ENCODE measurements at places on chromosomes 4 and X. TPM values are rescaled to one million over a fixed set of nuclear protein-coding genes. Genes with fewer than 3 reads are reported as not detected.

DNA sequence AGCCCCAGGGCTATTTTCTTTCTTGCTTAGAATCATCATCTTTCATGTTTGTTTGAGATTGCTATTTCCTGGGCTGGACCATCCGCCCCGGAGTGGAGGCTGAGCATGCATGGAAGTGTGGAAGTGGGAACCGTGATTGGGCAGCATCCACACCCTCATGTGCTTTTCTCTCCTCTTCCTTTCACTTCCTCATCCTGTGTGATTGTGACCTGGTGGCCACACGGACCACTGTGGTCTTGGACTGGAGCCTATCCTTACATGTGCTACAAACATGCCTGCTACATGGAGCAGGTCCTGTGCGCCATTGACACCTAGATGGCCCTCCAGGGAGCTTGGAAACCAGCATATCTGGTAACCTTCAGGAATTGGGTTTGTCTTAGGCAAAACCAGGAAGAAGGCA, 175.9 kb upstream of the LCORL start:
- H3K27me3 ChIP-seq = no peaks in the 10 kb centered on the region
- no peak for DNase-seq
- no peaks in the 10 kb centered on the region for H3K36me3 ChIP-seq
- no peak overlapping the region for H3K4me3 ChIP-seq
- no peak overlapping the region for H3K27ac ChIP-seq

DNA sequence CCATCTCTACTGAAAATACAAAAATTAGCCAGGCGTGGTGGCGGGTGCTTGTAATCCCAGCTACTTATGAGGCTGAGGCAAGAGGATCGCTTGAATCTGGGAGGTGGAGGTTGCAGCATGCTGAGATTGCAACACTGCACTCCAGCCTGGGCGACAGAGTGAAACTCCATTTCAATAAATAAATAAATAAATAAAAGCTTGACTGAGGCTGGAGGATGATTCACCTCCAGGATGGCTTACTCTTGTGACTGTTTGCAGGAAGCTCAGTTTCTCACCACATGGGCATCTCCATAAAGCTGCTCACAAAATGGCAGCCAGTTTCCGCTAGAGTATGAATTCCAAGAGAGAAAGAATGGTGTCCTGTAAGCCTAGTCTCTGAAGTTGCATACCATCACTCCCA, 191.7 kb upstream of the EDNRA start:
- H3K27me3 ChIP-seq = no peaks in the 10 kb centered on the region
- no peak overlapping the region for H3K27ac ChIP-seq
- no peak for DNase-seq
- no peak overlapping the region for H3K4me3 ChIP-seq
- H3K4me1 ChIP-seq = no peaks in the 10 kb centered on the region

- no peak overlapping the region for H3K4me3 ChIP-seq
- H3K27ac ChIP-seq = no peak overlapping the region
- H3K36me3 ChIP-seq = no peaks in the 10 kb centered on the region
- no peaks in the 10 kb centered on the region for H3K27me3 ChIP-seq
- no peaks in the 10 kb centered on the region for H3K4me1 ChIP-seq
- no peak for DNase-seq
Observed at GRCh38 chrX:39063037-39063436, 261.8 kb downstream of the MID1IP1 start.

DMRTC1B gene
- not detected for total RNA-seq

VCX gene
- not detected for total RNA-seq

DNA sequence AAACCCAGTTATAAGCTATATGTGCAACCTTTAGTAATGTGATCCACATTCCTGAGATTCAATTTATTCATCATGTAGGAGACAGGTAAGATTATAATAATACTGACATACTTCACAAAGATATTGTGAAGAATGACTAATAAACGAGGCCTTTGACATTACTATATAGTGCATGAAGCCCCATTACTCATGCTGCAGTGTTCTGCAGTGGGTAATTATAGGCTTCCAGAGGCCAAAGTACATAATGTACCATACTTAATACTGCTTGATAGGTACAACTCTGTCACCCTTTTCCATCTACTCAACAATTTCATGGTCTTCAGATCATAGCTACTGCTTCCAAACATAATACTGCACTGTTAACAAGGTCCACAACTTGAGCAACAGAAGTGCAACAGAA, 68.9 kb downstream of the COL25A1 start:
- H3K27me3 ChIP-seq = no peaks in the 10 kb centered on the region
- H3K27ac ChIP-seq = no peak overlapping the region
- H3K36me3 ChIP-seq = no peaks in the 10 kb centered on the region
- no peaks in the 10 kb centered on the region for H3K4me1 ChIP-seq

GRCh38 chrX:108420481-108420880, 17.7 kb downstream of the COL4A6 start:
- no peak overlapping the region for H3K4me3 ChIP-seq
- no peak for DNase-seq
- no peaks in the 10 kb centered on the region for H3K36me3 ChIP-seq
- no peaks in the 10 kb centered on the region for H3K4me1 ChIP-seq
- no peak overlapping the region for H3K27ac ChIP-seq
- no peaks in the 10 kb centered on the region for H3K27me3 ChIP-seq

- H3K36me3 ChIP-seq = no peaks in the 10 kb centered on the region
- H3K4me3 ChIP-seq = no peak overlapping the region
- no peak overlapping the region for H3K27ac ChIP-seq
- no peaks in the 10 kb centered on the region for H3K27me3 ChIP-seq
Observed at GRCh38 chr4:21901831-21902230, 46.7 kb downstream of the KCNIP4 start.

DNA sequence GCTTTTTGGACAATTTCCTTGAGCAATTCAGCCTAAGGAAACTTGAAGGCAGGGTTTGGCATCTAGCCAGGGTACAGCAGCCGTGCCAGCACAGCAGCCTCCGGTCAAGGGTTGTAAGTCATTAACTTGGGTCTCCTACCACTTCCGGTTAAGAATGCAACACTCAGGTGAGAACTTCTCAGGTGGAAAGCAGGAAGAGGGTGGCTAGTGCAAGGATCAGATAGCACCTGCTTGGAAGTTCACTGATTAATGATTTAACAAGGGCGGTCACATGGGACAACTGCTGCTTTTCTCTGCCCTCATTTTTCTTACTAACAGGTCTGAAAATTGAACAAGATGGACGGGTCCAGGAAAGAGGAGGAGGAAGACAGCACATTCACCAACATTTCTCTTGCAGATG, 30.1 kb upstream of the SCOC start:
- DNase-seq = no peak
- no peaks in the 10 kb centered on the region for H3K36me3 ChIP-seq
- H3K4me3 ChIP-seq = no peak overlapping the region
- H3K27ac ChIP-seq = no peak overlapping the region
- peaks cover 6% of the 10 kb centered on the region for H3K4me1 ChIP-seq

DNA sequence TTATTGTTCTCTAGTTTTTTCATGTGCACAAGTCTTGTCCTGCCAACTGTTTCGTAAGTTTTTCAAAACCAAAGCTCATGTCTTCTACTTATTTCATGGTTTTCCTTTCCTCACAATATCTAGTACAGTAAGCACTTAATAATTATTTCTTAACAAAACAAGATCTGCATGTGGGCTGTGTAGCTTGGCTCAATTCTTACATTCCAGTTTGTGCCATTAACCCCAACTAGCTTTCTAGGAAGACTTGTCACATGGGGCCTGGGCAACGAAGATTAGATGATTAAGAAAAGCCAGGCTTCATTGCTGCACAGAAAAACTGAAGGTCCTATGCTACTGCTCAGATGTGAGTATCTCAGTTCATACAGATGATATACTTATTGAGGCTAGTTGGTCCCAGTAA, 155.3 kb upstream of the TEX13A start:
- H3K36me3 ChIP-seq = no peaks in the 10 kb centered on the region
